D341Med (cell line): ENCODE measurements at places on chromosomes 1 and 21.

DNA sequence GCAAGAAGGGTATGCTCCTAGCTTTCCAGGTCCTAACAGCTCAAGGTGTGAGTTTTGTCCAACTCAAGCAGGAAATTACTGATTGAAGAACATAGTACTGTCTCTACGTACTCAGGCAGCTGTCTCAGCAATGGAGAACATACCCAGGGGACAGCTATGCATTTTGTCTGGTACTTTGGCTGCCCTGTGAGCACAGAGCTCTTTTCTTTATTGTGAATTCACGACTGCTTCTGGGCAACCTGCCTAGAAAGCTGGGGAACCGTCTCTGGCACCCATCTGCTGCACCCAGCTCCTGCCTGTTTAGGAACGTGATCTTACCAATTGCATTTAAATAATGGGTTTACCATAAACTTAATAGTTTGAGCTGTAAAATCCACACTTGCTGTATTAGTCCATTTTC, 258.1 kb downstream of the HHAT start:
- peak; percentile 68 for DNase-seq

GRCh38 chr1:43288058-43288784, 2.8 kb upstream of the C1orf210 start:
- DNase-seq, result no peak

DNA sequence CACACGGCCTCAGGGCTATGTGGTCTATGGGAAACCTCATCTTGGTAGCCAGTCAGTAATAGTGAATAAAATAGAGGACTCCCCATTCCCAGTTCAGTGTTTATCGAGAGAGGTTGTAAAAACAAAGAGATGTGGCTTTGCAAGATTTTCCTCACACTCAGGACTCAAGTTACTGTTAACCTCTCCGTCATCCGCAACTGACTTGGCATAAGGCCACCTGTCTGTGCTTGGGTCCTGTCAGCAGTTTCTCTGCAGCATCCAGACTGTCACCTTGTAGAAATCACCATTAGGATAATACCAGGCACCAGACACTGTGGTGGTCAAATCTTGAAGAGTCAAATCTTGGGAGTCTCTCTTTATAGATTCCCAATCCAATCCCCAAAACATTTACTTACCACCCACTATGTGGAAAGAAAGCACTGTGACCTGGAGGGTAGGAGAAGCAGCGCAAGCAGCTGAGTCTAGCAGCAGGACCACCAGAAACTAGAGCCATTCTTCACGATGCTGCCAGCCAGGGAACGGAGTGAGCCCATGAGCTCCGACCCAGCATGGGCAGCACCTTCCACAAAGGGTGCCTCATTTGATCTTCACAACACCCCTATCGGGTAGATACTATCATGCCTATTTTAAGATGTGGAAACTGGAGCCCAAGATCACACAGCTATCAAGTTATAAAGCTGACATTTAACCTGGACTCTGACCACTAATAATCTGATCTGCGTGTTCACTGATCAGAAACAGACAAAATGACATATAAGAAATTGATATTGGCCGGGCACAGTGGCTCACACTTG, 5.6 kb upstream of the GPR25 start:
- DNase-seq, result no peak

GRCh38 chr1:41241749-41242341, at the start of gene SCMH1:
Gene SCMH1, minus strand, starts transcription at chr1:41242306. Its CDS starts 56,173 bp downstream, at chr1:41186133.
- DNase-seq, result peak; percentile 92

DNA sequence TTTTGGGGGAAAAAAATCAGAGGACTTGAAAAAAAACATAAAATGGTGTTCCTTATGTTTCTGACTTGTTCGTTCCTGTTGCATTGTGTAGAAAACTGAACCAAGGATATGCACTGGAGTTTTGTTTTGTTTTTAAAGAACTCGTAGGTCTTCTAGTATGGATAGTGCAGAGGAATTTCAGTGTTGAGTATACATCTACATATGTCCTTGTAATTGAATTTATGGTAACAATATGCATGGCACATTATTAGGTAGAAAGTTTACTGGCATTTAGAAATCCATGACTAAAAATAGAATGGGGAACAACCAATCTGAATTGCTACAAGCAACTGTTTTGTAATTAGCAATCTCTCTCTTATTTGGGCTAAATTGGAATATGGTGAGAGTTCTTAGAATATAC, 188.3 kb upstream of the ZRANB2 start:
- no peak for DNase-seq

DNA sequence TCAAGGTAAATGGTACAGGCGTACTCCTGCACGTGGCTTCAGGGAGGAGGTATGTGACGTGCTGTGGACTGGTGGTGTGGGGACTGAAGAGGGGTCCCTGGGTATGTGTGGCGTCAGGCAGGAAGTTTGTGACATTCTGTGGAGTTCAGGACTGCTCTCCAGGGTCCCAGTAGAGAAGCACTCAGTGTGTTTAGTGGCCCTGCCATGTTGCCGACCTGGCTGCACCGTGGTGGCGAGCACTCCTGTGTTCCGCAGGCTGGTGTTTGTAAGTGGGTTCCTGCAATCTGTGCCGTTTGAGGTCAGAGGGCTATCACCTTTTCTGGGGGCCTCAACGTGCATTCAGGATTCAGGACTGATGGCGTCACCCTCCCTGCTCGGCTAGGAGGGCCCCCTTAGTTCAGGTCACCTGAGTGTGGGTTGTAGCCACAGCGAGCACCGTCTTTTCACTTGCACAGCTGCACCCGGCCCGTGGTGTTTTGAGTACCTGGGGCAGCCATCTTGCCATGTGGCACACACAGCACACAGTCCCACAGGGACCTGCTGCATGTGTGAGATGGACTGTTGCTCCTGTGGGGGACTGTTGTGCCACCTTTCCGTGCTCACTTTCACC, 26.5 kb downstream of the SNAP47 start:
- DNase-seq, result no peak

- no peak for DNase-seq
Measured at GRCh38 chr1:222994511-222995235, 148.4 kb downstream of the TLR5 start.

DNA sequence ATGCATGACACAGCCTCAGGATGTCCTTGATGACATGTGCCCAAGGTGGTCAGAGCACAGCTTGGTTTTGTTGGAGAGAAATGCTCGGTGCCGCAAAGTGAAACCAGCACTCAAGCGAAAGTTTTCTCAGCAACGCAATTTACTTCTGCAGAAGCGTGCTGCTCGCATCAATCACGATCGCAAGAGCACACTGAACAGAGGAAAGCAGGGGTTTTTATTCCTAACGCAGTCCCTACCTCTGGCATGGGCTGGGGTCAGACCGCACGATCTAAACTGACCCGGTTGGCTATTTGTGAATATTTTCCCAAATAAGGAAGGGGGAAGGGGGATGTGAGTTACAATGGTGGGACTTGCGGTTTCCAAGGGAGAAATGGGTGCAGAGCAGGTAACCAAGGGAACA, 809 bp upstream of the ZNF669 start:
- DNase-seq, result no peak

- no peak for DNase-seq
Measured at GRCh38 chr1:119141660-119142059, 1.2 kb upstream of the WARS2 start.

DNA sequence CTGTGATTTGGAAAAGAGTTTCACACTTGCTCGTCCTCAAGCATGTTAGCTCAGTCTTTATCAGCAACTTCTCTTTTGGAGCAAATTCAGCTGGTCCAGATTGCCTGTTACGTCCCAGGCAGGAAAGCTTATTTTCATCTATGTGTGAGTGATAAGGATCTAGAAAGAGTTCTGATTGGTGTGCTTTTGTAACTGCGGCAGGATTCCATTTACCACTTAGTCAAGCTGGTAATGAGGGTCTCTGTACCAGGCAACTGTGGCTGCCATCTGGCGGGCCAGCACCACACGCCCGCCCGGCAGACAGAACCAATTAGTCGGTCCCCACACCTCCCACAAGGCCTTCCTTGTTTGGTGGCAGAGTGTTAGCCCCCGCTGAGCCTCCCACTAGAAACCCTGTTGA, 21.0 kb downstream of the C1orf87 start:
- no peak for DNase-seq

DNA sequence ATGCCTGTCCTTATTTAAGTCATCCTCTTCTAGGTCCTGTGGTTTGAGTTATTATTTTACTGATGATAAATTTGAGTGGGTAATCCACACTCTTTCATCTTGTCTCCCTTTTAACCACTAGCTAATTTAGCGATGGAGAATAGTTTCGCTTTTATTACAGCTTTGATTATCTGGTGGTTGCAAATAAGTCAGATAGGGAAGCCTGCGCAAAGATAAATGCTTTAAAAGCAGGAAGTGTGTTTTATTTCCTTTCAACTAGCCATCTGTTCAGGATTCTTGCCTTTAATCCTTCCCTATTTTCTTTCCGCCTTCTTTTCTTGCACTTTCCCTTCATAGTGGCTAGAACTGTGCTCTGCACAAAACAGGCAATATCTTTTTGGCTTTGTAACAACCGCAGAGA, 129.0 kb downstream of the TGFB2 start:
- no peak for DNase-seq

DNA sequence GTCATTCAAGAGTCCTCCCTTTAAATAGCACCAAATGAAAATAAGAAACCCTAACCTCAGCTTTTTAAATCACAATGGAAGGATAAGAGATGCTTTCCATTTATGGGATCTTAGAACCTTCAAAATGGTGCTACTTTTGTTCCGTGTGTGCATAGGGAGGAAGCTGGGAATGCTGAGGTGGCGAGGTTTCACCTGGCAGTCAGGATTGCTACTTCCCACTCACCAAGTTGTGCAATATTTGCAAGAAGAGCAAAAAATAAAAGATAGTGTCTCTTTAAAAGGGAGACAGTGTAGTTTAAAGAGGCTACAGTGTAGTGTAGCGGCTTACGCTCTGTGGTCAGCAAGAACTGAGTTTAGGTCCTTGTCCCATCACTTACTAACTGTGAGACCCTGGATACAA, 392.4 kb upstream of the ST6GALNAC5 start:
- DNase-seq, result no peak

- no peak for DNase-seq
Measured at GRCh38 chr1:3884966-3885365, 15.1 kb downstream of the C1orf174 start.

DNA sequence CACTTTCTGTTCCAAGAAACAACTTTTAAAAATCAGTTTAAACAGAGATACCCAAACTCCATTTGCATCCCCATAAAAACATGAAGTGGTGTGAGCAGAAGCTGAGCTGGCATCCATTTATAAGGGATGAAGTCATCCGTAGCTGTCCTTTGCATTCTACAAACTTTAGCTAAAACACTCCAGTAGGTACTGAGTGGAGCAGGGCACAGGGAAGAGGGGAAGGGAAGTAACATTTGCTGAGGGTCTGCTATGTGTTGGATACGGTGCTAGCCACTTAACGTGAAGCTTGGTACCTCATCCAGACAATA, 32.9 kb downstream of the VWA5B1 start:
- DNase-seq, result no peak

DNA sequence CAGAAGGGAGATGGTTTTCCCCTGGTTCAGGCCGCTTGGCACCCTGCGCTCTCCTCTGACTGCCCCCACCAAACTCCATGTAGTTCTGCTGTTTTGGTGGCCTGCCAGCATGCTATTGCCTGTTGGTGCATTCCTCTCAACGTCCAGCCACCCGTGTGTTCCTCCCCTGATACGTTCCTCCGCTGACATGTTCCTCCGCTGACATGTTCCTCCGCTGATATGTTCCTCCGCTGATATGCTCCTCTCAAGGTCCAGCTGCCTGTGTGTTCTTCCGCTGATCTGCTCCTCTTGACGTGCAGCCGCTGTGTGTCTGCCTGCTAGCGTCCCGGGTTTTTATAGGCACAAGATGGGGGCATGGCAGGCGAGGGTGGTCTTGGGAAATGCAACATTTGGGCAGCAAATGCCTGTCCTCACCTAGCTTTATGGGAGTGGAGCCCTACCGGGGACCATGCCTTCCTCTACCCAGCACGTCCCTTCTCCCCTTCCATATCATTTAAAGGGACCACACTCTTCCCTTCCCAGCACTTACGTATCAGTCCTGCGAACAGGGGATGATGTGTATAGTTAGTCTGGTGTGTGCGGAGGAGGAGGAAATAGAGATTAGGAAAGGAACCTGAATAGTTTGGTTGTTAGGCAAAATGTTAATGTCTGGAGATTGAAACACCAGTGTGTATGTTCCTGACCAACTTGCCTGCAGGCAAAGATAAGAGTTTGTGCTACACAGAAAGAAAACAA, 40.6 kb upstream of the PLA2G5 start:
- no peak for DNase-seq

- DNase-seq, result no peak
Measured at GRCh38 chr21:27681038-27681437, 714.1 kb upstream of the ADAMTS5 start.

- no peak for DNase-seq
Measured at GRCh38 chr1:224493269-224493668, 58.7 kb upstream of the WDR26 start.

GRCh38 chr1:2251786-2252185, 23.7 kb downstream of the SKI start:
- DNase-seq, result peak; percentile 68

GRCh38 chr1:112520166-112520565, 11.4 kb downstream of the WNT2B start:
- DNase-seq, result no peak

DNA sequence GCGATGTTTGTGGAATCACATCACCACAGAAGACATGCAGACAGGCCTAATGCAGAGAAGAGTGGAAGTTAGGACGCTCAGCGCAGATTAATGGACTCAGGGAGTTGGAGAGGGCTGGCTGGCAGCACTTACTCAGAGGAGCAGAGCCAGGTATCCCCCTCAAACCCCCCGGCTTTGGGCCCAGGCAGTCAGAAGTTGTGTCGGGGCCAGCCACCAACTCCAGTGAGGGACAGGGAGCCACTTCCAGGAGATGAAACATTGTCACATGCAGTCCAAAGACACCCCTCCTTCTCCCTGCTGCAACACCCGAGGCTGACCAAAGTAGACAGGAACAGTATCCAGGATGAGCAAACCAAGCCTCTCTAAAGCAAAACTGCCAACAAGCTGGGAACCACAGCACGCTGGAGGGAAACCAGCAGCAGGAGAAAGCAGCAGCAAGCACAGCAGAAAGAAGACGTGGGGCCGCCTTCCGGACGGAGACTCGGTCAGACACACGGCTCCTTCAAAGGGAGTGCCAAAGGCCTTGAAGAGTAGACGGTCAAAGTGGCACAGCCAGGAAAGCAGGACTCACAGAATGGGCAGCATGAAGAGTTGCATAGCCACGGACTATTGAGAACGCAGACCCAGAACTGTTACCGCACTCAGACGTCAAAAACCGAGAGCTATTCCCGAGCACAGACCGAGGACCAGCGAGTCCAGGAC, 149.3 kb downstream of the PCBP3 start:
- DNase-seq, result peak; percentile 27

DNA sequence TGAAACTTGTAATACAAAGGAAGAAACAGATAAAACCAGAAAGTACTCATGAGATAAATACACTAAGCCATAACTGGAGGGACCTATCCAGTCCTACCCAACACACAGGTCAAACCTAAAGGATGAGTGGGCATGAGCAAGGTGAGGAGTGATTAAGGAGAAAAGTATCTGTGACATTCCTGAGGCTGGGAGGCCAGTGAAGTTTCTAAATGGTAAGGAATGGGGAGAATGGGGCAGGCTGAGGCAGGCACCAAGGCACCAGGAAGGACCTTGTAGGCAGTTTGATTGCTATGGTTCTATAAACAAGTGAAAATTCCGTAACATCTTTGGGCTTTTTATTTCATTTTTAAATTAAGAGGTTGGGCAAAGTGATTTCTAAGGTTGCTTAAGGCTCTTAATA, 10.4 kb downstream of the DDX59 start:
- DNase-seq, result no peak

GRCh38 chr1:194795917-194796593, 1609.6 kb upstream of the B3GALT2 start:
- no peak for DNase-seq
